NCI-H82 (cell line): ENCODE measurements at places on chromosomes 1 and 21.
A peak's percentile ranks its signal among the peaks of the same experiment; 100 is the strongest.

GRCh38 chr21:16285605-16286126 lies 555.9 kb downstream of the USP25 start:
- no peak for DNase-seq

DNA sequence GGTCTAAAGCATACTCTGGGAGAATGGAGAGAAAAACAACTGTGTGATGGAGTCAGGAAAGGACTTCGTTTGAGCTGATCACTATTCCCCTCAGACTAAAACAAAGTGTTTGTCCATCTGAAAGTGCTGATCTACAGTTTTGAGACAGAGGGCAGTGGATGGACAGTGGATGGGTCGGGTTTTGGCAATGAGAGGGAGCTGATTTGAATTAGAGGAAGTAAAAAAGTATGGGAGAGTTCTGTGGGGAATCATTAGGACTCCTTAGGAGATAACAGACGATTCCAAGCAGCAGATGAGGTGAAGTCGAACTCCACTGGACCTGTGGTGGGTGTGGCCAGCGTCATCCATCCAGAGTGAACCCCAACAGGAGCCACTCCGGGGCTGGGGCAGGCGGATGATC lies 62.3 kb downstream of the PTGS2 start:
- DNase-seq: no peak

- DNase-seq: no peak
Observed at GRCh38 chr1:35688161-35688560, 30.5 kb downstream of the C1orf216 start.

GRCh38 chr1:30890502-30891226 lies 17.9 kb downstream of the SDC3 start:
- no peak for DNase-seq

DNA sequence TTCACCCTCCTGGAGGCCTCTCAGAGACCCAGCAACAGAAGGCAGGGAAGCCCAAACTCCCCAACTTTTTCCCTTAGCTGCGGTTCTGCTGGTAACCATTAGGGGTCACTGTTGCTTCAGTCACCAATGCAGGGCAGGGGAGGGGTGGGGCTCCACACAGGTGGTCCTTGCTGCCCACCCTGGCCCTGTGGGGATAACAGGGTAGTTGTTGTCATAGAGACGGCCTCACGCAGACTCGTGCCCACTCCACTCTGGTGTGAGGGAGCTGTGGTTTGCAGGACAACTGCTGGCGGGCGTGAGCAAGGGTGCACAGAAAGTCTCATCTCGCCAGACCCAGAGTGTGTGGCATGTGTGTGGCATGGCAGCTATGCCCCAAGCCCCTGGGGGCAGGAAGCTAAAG lies 19.9 kb downstream of the INSRR start:
- DNase-seq: peak; percentile 76

DNA sequence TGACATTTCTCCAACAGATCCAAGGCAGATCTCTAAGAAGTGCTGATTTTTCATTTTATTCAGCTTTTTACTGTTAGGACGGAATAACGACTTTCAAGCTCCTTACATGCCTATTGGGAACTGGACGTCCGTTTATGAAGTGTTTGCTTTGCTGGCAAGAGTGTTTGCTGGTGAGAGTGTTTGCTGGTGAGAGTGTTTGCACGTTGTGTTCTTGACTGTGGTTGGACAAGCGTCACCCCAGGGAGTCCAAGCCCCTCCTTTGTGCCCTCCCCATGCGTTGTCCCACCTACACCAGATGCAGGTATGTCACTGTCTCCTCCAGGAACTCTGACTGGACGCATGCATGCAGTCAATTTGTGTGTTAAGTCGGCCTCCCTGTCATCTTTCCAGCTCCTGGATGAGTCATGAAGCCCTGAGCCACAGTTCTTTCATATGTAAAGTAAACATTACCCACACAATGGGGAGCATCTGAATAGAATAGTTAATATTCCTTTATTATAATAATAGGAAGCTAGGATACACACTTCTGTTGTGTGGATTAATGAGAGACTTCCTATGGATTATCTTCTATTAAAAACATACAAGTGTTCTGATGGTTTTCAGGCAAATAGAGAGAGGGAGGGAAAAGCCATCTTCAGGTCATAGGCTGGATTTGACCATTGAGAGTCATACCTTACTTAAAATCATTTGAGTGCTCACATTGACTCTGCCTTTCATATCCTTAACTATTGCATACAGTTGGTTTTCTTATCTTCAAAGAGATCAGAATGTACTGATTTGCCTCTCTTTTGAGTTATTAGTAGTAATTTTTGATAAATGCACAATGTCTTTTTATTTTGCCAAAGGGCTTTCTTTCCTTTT lies 119.2 kb downstream of the GALNT2 start:
- no peak for DNase-seq

- DNase-seq: no peak
Observed at GRCh38 chr1:162018418-162018817, 5.3 kb downstream of the OLFML2B start.
